NCI-H2107 (cell line): ENCODE measurements at places on chromosomes 7 and 10.

DNA sequence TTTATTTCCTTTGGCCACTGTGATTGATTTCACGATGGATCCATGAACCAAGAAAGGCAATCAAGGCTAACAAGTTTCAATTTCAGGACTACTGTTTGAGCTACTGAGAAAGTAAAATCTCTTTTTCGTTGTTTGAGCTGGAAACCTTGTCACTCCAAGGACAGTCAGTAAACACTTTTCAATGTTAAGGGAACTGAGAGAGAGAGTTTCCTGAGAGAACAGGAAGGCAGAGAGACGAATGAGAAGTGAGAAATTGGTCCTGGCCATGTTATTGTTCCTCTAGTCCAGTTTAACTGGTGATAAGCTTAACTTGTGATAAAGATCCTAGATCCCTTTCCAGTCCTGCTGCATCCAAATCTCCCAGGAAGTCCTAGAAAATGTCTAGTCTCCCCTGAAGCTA, 909 bp upstream of the AKR1D1 start:
- no peak for DNase-seq

DNA sequence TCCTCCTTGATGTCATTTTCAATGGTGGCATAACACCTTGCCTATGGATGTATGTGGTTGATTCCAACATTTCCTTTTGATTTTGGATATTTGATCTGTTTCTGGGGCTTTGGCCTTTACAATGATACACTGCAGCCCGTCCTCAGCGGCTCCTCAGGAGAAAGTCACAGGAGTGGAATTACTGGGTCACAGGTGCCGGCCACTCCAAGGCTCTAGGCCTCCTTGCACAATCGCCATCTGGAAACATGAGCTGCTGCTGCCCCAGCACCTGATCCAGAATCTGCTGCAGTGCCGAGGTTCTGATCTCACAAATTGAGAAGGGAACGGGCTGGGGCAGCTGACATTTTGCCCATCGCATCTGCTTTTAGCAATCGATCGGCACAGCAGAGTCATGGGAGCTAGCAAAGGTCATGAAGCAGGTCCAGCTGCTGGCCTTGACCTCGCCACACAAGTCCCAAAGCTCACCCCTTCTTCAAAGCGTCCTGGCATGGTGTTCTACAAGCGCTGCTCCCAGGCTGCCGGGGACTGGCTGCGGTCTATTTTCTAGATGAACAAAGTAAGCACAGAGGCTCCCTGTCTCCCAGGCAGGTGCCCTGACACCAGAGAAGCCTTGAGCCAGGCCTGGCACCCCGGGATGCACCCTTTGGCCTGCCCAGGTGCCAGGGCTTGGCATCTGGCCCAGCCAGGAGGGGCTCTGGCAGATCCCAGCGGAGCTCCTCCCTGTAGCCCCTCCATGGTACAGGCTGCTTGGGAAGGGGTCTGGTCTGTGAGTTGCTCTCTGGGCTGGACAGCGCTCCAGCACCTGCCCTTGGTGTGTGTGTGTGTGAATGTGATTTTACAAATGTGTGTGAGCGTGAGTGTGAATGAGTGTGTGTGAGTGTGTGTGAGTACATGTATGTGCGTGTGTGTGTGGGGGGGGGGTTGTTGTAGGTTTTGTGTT, 201.8 kb downstream of the GLRX3 start:
- DNase-seq: no peak

- DNase-seq: no peak
These were observed 143.3 kb downstream of the ANK3 start for GRCh38 chr10:60246382-60246781.

DNA sequence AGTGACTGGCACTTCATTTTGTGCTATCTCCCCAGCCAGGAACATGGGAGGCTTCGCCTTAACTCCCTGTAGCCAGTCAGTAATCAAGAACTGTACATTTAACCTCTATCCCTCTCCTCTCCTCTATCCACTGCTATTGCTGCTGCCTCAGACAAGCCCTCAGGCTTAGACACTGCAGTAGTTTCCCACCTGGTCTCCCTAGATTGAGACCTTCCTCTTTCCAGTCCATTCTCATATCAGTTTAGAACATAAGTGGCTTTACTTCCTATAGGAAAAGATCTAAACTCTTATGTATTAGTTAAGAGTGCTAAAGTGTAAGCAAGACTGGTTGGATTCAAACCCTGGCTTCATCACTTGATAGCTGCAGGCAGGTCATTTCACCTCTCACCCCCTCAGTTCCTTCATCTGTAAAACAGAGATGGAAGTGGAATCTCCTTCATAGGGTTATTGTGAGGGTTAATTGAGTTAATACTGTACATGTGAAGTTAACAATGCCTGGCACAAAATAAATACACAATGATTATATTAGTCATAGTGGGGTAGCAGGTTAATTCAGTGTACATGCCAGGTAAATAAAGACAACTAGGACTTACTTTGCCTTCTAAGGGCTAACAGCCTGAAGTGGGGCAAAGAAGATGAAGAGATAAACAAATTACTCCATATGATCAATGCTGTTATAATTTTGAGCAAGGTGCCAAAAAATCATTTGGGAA, 76.1 kb downstream of the ZNF277 start:
- DNase-seq: no peak
